Activated CD4-positive, alpha-beta T cell treated with anti-CD3 and anti-CD28 coated beads, Interleukin-2, amount 50 U/mL, for 48 hours (primary cell): ENCODE measurements at places on chromosomes 1 and 21.

GRCh38 chr1:118989006-118989815, 1.1 kb upstream of the TBX15 start:
- DNase-seq = no peak

- DNase-seq = no peak
Observed at GRCh38 chr1:67898033-67898726, 64.9 kb upstream of the GNG12 start.

DNA sequence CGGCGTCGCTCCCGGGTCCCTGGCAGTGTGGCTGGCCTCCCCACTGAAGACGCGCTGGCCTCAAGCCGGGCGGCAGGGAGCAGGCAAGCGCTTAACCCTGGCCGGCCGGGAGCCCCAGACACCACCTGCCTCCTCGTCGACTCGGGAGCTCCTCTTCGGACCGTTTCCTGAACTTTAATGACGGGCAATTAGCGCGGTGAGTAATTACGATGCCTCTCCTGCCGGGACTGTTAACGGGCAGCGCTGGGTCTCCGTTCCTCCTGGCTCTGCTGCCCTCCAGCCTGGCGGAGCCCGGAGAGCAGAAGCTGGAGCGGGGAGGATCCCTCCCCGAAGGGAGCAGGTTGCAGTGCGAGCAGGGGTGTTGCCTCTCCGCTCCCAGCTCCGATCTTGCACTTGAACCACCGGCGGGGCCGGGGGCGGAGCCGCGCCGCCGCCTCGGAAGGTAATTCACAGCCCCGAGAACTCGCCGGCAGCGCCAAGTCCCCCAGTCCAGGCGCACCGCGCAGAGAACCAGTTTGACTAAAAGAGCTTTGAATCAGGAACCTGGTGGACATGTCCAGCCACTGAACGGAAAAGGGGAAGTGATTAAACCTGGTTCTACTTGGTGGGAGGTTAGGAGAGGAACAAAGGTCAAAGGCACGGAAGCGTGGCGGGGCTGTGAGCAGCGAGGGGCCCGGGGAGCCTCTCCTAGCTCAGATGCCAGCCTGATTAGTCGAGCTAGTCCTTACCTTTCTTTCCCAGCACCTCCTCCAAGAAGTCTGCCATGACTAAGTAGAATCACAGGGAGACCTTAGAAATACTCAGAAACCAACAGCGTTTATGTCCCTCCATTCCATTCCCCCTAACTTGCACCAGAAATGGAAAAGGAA, 18.3 kb upstream of the PLEKHA6 start:
- DNase-seq = peak; percentile 42

- no peak for DNase-seq
Observed at GRCh38 chr1:25648681-25649440, 32.3 kb downstream of the MAN1C1 start.

DNA sequence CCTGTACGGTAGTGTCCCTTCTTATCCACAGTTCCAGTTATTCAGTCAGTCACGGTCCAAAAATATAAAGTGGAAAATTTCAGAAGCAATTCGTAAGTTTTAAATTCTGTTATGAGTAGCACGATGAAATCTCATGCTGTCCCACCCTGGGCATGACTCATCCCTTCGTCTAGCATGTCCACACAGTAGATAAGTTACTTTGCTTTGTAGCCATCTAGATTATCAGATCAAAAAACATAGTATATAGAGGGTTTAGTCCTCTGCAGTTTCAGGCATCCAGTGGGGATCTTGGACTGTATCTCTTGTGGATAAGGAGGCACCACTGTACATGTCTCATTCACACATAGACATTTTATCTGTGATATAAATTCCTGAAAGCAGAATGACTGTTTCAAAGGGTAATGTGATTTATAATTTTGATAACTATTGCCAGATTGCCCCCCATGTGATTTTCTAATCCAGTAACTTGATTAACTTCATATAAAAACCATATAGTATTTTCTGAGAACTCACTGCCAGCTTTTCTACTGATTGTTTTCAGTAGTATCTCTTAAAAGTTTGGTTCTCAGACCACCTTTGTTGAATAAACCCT, 143.3 kb downstream of the DYRK1A start:
- no peak for DNase-seq

- no peak for DNase-seq
Observed at GRCh38 chr1:91611483-91611917, 110.8 kb downstream of the CDC7 start.

GRCh38 chr21:35507181-35507759, 458.2 kb upstream of the RUNX1 start:
- no peak for DNase-seq

- no peak for DNase-seq
Observed at GRCh38 chr1:175656416-175656815, 87.0 kb downstream of the TNR start.

- DNase-seq = no peak
Observed at GRCh38 chr1:214264196-214264595, 16.8 kb upstream of the SMYD2 start.

GRCh38 chr1:119779869-119780356, 11.2 kb upstream of the HMGCS2 start:
- DNase-seq = no peak

DNA sequence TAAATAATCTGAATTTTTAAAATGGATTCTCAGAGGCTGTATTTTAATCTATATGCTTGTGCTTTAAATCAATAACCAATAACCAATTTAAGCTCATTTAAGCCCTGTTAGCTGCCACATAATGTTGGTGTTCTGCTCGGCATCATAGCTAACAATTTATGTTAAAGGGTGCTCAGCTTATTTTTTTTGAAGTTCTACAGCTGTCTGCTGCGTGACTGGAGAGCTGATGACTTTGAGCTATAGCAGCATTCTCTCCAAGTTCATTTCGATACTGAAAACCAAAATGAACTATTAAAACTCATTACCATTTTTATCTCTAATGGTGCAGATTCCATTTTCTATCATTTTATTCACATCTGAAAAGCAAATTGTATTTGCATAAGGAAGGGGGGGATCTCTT, 357.8 kb downstream of the AJAP1 start:
- DNase-seq = no peak

GRCh38 chr1:79792219-79792930, 785.8 kb upstream of the ADGRL4 start:
- DNase-seq = no peak

- DNase-seq = no peak
Observed at GRCh38 chr1:220890602-220891001, 11.4 kb downstream of the HLX start.

DNA sequence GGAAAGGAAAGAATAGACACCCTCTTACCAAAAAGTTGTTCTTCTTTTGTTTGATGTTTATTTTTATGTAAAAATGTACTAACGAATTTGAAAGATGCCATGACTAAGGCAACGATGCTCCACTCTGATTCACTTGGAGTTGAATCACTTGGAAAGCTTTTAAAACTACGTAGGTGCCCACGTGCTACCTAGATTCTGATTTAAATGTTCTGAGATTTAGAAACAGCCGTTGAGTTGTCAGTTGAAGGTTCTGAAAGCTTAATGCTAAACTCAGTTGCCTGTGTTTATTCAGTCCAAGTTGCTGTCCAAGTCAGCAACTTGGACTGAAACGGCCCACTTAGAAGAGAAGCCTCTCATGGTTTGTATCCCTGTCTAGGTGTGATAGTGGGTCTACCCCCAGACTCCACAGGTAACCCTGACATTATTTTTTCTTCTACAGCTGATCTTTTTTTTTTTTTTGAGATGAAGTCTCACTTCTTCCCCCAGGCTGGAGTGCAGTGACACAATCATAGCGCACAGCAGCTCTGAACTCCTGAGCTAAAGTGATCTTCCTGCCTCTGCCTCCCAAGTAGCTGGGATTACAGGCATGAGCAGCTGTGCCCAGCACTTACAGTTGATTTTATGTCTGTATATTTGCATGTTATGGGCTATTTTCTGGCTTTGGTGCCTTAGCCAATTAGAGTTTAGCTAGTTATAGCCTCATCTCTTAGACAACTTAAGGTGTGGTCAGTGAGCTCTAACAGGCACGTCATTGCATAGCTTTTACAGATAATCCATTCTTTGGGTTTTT, 1.4 kb upstream of the VAMP4 start:
- no peak for DNase-seq

GRCh38 chr1:153790313-153790965, 15.2 kb downstream of the SLC27A3 start:
- DNase-seq = no peak

DNA sequence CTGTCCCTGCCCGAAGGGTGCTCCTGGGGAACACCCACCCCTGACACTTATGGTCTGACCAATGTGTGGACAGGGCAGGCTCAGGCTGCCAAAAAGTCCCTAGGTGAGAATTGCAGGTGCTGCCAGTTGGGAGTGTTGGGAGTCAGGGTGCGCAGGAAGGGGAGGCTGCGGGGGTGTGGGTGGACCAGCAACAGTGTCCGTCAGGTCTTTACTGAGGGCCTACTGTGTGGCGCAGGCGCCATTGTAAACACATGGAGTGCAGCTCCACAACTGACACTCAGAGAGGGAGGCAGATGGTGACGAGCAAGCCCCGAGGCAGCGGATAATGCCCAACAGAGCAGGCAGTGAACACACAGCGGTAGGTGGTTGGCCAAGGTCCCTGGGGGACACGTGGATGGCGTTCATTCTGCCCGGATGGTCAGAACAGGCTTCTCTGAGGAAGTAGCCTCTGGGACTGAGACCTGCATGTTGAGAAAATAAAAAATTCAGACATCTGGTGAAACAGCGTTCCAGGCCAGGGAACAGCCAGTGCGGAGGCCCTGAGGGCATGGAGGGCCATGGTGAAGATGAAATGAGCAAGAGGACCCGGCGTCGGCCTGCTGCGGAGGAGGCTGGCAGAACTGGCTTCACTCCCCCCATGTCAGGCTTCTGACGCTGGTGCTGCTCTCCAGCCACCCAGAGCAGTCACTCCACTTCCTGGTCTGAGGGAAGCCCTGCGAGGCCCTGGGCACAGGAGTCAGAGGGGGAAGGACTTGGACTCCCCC, 136.2 kb upstream of the ZBTB40 start:
- no peak for DNase-seq

DNA sequence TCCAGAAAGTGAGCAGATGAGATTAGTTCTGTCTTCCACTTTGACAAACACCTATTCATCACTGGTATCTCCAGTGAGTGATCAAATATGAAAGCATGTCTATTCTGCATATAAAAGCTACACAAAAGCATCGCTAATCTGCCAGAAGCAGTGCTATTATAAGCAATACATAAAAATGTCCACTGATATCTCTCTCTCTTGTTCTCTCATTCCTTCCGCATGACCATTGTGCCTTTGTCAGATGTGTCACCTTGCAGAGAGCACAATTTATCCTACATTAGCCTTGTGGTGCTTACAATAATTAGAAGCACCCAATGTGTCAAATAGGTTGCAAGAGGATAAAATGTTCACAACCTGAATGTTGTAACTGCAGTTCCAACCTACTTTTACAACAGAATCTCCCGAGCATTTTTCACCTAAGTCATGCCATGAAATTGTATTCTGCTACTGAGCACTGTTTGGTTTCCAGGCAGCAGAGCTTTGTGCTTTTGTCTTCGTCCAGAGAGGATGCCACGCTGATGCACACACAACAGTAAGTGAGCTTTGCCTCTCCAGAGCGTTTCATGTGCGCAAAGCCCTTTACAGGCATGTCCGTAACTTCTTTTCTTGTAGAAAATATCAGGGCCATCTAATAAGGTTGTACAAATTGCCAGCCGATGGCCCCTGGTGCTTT, 198.7 kb upstream of the PLD5 start:
- DNase-seq = no peak

- no peak for DNase-seq
Observed at GRCh38 chr1:246681900-246682895, 42.0 kb upstream of the SCCPDH start.

- DNase-seq = peak; percentile 57
Observed at GRCh38 chr1:44031252-44032169, at the start of gene SLC6A9. Gene SLC6A9, minus strand, starts transcription at chr1:44031462. Its CDS starts 7,185 bp downstream, at chr1:44024277.

DNA sequence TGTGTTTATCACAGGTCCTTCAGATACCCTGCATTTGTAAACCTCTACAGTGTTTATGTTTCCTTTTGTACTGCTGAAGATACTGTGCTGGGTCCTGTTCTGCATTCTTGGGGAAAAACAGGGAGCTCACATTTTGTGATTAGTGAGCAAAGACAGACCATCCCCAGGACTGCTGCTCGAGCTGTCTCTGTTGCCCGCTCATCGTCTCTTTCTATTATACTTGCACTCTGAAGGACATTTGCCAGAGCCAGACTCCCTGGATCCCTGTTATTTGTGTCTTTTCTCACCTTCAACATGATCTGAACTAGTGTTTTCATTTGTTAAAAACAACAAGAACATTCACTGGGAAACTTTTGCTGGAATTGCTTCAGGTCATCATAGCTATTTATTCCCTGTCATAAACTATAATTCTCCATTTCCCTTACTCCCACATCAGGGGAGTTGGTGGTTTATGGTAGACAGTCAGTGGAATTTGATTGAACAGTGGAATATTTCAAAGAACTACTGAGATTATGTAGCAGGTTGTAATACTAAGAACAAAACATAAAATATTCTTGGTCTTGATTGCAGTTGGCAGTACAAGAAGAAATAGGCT, 53.0 kb downstream of the PRRX1 start:
- no peak for DNase-seq

- DNase-seq = no peak
Observed at GRCh38 chr1:186978596-186979556, 150.1 kb downstream of the PLA2G4A start.

- DNase-seq = no peak
Observed at GRCh38 chr1:86862920-86863319, 51.0 kb downstream of the SELENOF start.

DNA sequence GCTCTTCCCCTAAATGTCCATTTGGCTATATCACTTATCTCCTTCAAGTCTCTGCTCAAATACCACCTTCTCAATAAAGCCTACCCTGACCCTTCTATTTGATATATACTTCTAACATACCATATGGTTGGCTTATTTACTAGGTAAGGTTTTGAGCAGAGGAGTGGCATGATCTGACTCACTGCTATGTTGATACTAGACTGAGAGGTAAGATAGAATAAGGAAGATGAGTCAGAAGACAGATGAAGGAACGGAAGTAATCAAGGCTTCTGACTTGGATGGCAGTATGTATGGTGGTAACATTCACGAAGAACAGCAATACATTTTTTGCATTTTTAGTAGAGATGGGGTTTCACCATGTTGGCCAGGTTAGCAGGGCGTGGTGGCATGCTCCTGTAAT, 4.8 kb upstream of the HRNR start:
- no peak for DNase-seq

DNA sequence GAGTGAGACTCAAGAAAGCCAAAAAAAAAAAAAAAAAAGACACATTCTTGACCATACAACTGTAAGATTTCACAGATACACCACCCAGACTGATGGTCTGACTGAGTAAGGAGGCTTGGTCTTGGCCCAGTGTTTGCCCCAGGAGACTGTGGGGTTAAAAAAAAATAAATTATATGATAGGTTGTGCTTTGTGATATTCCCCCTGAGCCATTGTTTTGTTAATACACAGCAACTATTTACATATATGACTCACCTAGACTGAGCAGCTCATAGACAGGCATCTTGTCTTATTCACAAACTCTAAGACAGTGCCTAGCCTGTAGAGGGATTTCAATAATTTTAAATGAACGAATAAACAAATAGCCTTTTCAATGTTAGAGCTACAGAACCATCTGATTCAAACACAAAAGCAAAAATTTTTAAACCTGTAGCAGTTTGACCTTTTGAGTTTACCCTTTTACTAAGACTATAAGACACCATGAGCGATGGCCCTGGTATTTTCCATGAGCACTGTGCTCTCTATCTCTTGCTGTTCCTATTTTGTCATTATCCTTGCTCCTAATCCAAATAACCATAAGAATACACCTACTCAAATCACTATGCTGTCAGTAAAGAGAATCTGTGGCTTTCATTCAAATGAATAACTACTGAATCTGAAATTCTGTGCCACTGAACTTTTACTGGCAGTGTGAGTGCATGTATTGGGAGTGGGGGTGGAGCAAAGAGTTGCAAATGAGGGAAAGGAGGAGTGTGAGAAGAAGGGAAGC, 199.4 kb upstream of the PTBP2 start:
- no peak for DNase-seq
